Spleen (tissue), 13 donors: ENCODE measurements at places on chromosomes 16 and 17.

DNA sequence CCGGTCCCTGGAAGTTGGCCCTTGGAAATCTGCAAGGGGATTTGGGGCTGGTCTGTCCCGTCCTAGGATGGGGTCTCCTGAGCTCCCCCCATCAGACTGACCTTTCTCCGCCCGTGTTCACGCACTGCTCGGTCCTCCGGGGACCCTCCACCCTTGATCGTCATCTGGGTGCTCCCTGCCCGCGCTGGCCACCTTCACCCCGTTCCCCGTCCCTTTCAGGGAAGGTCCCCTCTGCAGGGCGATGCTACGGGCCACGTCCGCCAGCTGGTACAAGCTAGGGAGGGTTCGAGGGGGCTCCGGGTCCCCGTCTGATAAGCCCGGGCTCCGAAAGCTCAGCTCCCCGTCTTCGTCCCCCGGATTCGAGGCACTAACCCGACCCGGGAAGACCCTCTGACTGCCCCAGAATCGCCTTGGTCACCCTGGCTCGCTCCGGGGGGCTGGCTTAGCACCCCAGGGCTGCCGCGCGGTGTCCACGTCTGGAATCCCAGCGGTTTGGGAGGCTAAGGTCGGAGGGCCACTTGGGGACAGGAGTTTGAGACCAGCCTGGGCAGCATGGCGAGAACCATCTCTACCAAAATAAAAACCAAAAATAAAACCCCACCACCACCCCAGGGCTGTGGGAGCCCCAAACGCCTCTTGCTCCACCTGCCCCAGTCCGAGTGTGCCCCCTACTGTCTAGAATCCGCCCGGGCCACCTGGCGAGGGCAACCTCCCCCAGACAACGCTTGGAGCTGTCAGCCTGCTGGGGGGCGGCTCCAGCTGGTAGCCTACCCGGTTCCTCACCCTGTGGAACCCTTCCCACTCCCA lies 1.1 kb upstream of the SLC43A2 start:
- DNase-seq, result peak; percentile 96

GRCh38 chr16:10942352-10943063 lies at the start of gene DEXI:
TSS of gene DEXI (minus strand) at chr16:10942468. CDS start at chr16:10942005, 463 bp downstream.
- DNase-seq, result peak; percentile 97

DNA sequence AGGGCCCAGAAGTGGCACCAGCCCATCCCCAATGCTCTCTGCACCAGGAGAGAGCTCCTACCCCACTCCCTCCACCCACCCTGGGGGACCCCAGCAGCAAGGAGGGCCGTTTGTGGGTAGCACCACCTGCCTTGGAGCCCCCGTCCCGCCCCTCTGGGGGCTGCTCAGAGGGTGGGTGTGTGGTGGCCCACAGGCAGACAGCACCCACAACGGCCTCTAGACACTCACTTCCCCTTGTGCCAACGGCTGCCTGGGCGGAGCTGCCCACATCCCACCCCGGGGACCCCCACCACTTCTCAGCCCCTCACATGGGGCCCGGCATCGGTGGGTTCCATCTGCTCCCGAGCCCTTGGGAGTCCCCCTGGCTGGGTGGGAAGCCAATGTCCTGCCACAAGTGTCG lies 33.3 kb downstream of the BAHCC1 start:
- no peak for DNase-seq

DNA sequence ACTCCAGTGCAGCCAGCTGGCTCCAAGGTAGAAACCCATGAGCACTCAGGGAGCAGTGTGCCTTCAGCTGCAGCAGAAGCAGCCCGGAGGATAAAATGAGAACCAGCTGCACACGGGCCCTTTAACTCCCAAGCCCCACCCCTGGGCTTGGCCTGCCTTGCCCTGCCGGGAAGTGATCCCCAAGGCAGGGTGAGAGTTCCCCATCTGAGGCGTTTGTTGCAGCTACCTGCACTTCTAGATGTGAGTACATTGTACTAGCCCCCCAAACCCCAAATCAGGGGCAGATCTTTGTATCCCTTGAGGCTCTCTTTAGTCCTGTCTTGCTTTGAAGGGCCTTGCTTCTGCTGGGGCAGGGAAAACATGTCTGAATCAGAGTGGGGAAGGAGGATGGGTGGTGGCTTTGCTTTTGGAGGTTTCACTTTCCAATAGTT lies at the start of gene MVP:
Gene MVP (plus strand): TSS at position 192 of the 431 bp plus-strand sequence. CDS start 10,088 bp downstream, outside the sequence.
- DNase-seq, result peak; percentile 92
